ENCODE measurements at places on chromosomes 7 and 10.
A peak's percentile ranks its signal among the peaks of the same experiment; 100 is the strongest.

DNA sequence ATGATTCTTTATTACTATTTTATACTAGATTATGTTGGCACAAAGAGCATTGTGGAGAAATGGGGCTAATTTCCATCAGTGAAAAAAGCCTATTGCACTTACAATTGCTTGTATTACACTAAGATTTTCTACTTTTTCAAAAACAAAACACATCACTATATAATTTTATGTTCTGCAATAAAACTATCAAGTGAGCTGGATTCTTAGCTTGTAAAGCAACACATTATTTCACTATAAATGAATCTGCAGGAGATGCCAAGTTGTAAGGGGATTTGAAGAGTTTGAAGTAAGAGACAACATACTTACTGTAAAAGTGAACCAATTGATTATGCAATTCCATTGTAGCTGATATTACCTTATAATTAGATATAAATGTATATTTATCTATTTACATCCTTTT lies 333.3 kb upstream of the SEMA3D start:
- DNase-seq = no peak

- DNase-seq = no peak
Observed at GRCh38 chr10:29105516-29106215, 183.2 kb upstream of the LYZL1 start.

DNA sequence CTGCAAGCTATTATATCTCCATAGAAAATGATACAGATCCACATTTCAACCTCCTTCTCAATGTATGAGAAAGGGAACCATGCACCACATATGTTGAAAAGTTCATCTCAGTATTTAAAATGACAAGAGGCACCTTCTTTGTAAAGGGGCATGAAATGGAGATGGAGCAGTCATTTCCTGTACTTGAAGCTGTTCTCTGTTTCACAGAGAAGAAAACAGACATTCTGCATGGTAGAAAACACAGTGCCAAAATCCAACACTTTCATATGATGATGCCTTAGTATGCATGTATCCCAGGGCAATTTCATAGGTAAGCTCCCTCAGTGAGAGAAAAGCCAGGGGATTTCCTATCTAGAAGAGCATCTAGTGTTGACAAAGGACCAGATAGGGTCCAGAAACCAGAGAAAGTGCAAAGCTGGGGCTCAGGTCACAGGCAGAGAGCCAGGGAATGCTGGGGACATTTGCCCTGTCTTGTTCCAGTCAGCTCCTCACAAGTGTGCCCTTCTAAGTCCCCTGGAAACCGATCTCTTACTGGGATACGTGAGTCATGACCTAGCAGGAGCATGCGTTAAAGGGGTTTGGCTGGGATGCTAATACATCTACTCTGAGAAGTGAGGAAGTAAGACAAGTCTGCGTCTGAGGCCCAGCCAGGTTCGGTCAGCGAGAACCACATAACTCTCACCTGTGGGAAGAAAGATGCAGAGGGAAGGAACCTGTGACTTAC lies 118.7 kb downstream of the ICA1 start:
- no peak for DNase-seq

DNA sequence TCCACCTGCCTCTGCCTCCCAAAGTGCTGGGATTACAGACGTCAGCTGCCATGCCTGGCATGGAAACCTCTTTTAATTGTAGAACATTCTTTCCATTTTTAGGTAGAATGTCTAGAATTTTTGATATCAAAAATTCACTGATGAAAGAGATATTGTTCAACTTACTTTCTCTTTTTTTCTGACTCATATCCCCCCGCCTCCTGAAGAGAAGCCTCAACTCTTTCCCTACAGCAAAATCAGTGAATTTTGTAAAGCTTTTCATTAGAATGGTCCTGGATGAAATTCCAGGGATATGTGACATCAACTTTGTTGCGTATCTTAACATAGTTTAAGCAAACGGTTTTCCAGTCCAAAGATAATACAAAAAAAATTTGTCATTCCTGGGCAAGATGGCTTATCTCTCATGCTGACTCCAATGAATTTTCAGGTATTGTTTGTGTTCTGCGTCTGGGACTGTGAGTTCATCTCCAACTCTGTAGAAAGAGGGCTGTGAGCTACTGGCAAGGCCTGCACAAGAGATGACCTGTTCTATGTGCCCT lies 256.8 kb downstream of the BMPER start:
- DNase-seq = no peak

- peak; percentile 16 for DNase-seq
Observed at GRCh38 chr7:29922921-29923700, 66.5 kb downstream of the SCRN1 start.

DNA sequence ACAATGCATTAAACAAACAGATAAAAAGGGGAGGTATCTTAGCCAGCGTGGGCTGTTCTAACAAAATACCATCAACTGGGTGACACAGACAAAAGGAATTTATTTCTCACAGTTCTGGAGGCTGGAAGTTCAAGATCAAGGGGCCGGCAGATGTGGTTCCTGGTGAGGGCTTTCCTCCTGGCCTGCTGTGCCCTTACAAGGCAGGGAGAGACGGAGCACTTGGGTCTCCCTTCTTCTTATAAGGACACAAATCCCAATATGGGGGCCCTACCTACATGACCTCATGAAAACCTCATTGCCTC lies 281.6 kb upstream of the KLF14 start:
- no peak for DNase-seq

GRCh38 chr10:24958721-24959381 lies 6.4 kb upstream of the PRTFDC1 start:
- no peak for DNase-seq

DNA sequence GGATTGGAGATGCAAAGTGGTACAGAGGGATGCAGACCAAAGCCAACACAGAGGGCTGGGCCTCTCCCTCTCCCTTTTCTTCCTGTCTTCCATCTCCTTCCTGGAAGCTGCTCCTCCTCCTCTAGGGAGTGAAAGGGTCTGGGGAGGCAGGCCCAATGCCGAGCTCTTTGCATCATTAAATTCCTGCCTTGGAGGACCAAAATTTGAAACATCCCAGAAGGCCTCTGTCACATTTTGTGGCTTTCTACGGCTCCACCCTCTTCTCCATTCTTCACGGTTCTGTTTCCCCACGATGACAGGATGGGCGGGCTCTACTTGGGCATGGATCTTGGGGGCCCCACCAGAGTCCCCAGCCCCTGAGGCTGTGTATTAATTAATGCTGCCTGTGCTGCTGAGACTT lies 76.4 kb downstream of the NEURL1 start:
- DNase-seq = no peak

DNA sequence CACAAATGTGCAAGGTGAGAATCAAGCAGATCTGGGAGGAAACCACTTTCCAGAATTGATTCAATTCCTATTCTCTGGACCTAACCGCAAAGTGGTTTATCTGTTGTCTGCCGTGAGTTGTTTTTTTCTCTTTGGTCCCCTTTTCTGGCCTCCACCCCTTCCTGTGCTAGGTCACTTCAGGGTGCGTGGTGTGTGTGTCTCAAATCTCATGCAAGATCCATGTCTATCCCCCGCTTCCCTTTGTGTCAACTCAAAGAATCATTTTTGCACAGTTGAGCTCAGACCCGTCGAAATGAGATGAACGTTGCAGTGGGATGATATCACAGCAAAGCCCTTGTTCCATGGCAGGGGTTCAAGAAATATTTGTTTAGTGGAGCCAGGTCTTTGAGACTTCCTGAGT lies 184.5 kb downstream of the GATA3 start:
- peak; percentile 50 for DNase-seq

GRCh38 chr10:19935176-19935575 lies 118.9 kb downstream of the PLXDC2 start:
- DNase-seq = no peak

All from Jurkat, Clone E6-1 (cell line).